CD8-positive, alpha-beta T cell (primary cell): ENCODE measurements at places on chromosomes 11 and 22. TPM values are rescaled to one million over a fixed set of nuclear protein-coding genes. Genes with fewer than 3 reads are reported as not detected.

DNA sequence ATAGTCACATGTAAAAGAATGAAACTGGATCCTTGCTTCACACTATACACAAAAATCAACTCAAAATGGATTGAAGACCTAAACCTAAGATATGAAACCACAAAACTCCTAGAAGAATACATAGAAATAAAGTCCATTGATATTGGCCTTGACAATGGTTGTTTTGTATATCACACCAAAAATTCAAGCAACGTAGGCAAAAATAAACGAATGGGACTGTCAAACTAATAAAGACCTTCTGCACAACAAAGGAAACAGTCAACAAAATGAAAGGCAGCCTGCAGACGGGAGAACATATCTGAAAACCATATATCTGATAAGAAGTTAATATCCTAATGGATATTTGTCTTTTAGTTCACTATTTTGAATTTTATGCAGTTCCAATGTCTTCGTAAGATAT lies 292.3 kb upstream of the CNTN5 start:
- DNase-seq, result no peak

DNA sequence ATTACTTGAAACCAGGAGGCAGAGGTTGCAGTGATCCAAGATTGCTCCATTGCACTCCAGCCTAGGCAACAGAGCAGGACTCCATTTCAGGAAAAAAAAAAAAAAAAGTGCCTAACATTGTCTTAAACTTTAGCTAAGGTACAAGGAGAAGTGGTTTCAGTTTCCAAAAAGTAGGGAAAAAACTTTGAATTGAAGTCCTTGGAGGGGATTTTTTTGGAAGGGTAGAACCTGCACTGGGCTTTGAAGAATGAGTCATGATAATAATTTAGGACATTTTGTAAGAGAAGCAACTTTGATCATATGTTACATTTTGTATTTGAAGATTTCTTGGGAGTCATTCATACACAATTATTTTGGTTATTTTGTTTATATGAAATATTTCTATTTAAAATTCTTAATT lies 31.8 kb upstream of the HIPK3 start:
- no peak for DNase-seq

- no peak for DNase-seq
Measured at GRCh38 chr11:10155793-10156490, 138.1 kb downstream of the SBF2 start.

- DNase-seq, result no peak
Measured at GRCh38 chr11:90913131-90913668, 690.4 kb upstream of the CHORDC1 start.

GRCh38 chr11:9169595-9170295 lies 78.3 kb upstream of the SCUBE2 start:
- no peak for DNase-seq

DNA sequence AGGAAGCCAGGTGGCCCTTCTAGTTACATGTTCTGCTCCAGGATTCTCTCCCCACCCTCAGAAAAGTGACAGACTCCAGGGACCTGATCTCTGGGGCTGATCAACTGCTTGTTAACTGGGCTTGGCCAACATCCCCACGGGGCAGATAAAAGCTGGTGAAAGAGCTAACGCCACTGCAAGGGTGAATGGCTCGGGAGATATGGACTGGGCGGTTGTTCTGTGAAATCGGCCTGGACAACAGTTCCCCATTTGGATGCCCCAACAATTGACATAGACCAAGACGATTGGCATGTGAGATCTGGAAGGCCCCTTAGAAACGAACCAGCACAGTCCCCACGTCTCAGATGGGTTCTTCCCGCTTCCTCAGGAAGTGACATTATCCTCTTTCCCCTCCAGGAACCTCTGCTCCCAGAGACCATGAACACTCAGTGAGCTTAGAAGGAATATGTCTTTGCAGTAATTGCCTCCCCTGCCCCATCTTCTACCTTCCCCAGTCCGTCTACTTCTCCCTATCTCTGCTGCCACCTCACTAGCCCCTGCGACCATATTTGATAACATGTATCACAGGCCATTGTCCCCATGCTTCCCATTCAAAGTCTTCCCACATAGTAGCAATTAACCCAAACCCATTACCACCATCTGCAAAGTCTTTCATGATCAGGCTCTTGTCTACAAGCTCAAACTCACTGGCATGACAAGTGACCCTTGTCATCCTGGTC lies 5.6 kb upstream of the PRG2 start:
- DNase-seq, result no peak

GRCh38 chr11:30579415-30580175 lies 6.6 kb downstream of the MPPED2 start:
- no peak for DNase-seq

TRPM5 gene
- total RNA-seq, result 0.60 TPM
